ENCODE measurements at places on chromosomes 6 and 20.
A peak's percentile ranks its signal among the peaks of the same experiment; 100 is the strongest.

DNA sequence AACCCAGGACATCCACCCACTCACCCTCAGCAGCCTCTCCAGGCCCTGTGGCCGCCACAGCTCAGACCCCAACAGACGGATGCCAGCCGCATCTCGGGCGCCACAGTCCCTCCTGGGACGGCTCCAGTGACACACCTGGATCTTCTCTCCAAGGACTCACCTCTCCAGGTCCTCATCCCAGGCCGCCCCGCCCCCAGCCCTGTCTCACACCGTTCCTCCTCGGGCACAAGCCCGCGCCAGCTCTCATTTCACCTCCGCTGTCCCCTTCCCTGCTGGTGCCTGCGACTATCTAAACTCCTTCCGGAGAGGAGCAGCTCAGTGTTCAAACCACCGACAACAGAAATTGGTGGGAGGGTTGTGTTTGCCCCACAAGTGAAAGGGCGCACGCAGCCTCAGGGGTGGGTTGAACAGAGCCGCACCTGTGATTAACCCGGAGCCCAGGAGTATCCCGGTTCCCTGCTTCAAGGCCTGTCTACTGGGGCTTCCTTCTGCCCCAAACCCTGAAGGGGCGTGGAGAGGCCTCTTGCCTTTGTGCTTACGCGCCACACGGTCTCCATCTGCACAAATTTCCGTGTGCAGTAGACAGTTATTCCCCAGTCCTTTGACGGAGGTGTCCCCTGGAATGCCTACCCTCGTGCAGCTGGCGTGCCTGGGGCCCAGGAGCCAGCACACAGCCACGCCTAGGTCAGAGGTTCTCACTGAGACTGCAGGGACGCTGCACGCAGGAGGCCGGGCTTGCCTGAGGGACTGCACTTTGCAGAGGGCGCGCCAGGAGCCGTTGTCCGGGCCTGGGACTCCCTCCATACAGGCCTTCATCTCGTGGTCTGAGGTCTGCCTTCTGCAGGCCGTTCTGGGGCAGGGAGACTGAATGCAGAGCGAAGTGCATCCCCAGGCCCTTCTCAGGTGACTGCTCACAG is 232.7 kb downstream of the DLL1 start:
- DNase-seq, result no peak

DNA sequence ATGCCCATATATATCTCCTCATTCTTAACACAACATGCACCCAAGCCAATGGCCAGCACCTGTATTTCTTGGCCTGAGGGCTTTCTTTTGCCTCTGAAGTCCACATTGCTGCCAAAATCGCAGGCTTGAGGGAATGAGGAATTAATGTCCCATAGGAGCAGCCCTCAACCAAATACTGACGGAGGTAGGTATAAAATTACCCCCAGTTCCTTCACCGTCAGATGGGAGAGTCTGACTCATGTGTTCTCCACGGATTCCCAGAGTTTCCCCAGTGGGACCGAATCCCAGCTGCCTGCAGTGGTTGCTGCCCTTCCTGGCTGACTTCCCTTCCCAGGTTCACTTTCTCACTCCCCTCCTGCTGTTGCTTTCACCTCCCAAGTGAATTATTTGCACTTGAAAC is 602.2 kb upstream of the NOX3 start:
- DNase-seq, result no peak

DNA sequence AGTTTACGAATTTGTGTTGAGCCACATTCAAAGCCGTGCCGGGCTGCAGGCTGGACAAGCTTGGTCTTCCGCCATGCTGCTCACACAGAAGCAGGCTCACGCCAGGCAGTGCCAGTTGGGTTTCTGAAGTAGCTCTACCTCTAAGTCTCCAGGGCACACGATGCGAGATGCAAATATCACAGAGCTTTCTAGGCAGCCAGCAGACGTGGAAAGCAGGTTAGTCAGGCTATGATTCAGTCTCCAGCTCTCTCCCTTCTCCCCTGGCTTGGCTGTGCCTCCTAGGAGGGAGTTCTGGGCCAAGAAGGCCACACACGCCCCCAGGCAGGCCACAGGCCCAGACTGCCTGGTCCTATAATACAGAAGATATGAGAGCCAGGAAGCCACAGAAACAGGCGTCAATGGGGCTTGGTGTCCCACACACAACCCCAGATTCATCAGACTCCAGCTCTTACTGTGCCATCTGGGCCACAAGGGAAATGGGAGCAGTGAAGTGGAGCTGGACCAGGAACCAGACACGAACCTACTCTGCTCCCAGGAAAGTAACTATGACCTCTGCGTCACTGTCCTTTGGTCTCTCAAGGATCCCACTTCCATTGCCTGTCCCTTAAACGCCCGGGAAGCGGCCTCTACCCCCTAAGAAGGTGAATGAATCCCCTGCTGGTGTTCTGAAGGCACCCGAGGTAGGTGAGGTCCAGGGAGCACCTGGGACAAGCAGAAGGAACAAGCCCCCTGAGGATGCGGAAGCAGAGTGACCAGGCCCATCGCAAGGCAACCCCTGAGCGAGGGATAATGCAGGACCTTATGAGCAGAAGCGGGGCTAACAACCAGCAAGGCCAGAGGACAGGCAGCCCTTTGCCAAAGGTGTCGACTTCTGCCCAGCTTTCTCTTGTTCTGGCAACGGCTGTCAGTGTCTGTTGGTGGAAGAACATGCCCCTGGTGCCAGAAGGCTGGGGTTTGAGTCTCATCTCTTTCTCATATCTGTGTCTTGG is 61.2 kb downstream of the GFOD1 start:
- DNase-seq, result peak; percentile 24

GRCh38 chr20:11982955-11983470 is 65.3 kb downstream of the BTBD3 start:
- DNase-seq, result no peak

GRCh38 chr20:44601801-44602204 is 19.4 kb downstream of the PKIG start:
- DNase-seq, result no peak

- peak; percentile 9 for DNase-seq
Observed at GRCh38 chr6:82507112-82507511, 143.5 kb downstream of the TPBG start.

- peak; percentile 52 for DNase-seq
Observed at GRCh38 chr6:127879685-127880084, 21.2 kb downstream of the THEMIS start.

GRCh38 chr6:140872885-140873284 is 1259.8 kb upstream of the GJE1 start:
- DNase-seq, result no peak

- no peak for DNase-seq
Observed at GRCh38 chr20:33810259-33810658, 889 bp upstream of the CHMP4B start.

DNA sequence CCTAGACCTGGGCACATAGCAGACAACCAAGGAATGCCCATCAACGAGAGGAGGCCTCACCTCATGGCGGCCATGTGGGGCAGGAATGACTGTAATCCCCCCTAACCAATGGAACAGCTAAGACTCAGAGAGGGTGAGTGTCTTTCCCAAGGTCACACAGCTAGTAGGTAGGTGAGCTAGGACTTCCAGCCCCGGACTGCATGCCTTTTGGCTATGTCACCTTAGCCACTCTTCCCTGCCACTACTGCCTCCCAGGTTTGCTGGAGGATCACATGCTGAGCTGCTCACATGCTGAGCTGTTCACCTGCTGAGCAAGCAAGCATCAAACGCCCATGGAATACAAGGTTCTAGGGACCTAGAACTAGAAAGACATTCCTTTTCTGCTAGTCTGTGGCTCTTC is 188.5 kb upstream of the PMEPA1 start:
- DNase-seq, result no peak

DNA sequence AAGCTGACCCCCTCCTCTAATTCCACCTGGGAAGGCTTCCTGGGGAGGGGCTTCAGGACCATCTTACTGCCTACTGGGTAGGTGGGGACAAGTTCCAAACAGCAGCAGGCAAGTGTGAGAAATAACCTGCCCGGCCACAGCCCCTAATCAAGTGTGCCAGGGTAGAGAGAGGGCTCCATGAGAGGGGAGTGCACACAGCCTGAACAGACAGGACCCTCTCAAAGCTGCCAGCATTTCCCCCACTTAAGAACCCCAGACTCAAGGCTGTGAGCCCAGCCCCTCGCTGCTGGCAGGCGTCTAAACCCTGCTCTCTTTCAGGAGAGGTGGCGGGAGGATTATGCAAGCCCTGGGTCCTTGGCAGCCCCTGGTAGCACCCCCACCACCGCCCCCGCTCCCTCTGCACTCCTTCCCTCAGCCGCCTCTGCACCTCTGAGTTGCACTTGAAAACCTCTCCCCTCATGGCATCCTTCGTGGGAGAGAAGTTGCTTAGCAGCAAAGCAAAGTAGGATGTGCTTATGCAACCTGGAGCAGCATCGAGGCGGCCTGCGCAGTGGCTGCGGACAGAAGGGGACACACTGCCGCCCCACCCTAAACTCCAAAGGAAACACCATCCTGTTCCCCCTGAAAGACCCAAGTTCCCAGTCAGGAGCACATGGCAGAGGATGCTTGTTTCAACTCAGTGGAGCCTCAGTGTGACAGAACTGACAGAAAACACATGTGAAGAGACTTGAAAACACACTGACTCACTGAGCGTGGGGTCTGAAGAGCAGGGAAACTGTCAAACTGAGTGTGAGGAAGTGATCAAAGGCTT is 10.5 kb downstream of the DDRGK1 start:
- no peak for DNase-seq

DNA sequence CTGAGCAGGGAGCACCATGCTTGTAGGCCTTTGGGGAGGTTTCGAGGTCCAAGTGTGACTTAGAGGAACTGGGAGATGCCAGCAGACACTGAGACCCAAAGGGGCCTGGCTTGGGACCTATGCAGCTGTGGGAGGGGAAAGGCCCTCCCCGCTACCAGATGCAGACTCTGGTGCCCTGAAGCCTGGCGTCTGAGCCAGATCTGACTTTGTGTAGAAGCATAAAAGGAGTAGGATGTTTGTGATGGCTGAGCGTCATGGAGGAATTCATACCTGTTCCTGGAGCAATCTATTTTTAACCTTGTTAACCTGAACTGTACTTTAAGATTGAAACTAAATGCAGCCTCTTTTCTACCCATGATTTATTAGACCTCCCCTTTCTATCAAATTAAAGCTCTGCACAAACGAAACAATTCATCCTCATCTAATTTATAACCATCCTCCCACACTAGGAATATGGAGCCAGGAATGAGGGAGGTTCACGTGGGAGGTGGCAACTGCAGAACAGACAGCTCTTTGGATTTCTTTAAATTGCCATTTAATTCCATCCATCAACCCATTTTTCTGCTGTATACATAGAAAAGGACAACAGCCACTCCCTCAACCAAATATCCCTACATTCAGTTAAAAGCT is 172.6 kb upstream of the AGPAT4 start:
- DNase-seq, result no peak
